ENCODE measurements at places on chromosomes 12 and 14.

- H3K27ac ChIP-seq = peak overlapping the region; percentile 97
- peak overlapping the region; percentile 98 for H3K4me3 ChIP-seq
- no peak for DNase-seq
- H3K4me1 ChIP-seq = peaks cover 26% of the 10 kb centered on the region
Observed at GRCh38 chr12:50024805-50025186, 498 bp downstream of the RACGAP1 start.

DNA sequence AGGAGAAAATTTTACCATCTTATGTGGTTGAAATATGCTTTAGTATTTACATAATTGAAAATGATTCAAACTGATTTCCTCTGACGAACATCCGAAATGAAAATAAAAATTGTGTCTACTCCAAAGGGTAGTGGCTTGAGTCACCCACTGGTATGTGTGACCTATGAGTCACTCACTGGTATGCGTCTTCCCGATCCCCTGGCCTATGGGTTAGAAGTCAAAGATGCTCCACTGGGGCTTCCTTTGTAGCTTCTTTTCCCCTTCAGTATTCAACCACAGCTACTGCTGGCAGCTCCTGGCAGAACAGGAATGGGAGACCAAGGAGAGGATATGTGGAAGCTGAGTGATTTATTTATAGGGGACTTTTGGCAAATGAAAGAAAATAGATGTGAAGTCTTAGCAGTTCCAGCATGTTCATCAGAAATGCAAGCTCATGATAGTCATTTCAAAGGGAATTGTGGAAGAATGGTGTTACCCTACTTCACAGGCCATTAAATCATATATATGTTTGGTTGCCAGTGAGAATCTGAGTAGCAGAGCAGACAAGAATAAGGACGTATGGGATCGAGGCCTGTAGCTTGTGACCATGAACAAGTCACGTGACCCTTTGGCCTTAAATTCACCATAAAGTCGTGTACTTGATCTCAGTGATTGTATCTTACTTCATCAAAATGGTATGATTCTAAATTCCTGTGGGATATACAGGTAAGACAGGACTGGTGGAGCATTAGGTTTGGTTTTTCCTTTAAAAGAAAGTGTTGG is 108.3 kb downstream of the CRADD start:
- no peaks in the 10 kb centered on the region for H3K27me3 ChIP-seq
- H3K36me3 ChIP-seq = peaks cover 6% of the 10 kb centered on the region
- no peak for DNase-seq
- peak overlapping the region; percentile 78 for H3K27ac ChIP-seq
- peaks cover 25% of the 10 kb centered on the region for H3K4me1 ChIP-seq
- no peak overlapping the region for H3K4me3 ChIP-seq

- H3K4me1 ChIP-seq = peaks cover 43% of the 10 kb centered on the region
- H3K27me3 ChIP-seq = no peaks in the 10 kb centered on the region
- H3K36me3 ChIP-seq = peaks cover 1% of the 10 kb centered on the region
Observed at GRCh38 chr12:31797230-31797872, 68.5 kb upstream of the AMN1 start.

- H3K27ac ChIP-seq = no peak overlapping the region
- no peaks in the 10 kb centered on the region for H3K36me3 ChIP-seq
- no peaks in the 10 kb centered on the region for H3K4me1 ChIP-seq
- no peak for DNase-seq
- peaks cover 52% of the 10 kb centered on the region for H3K27me3 ChIP-seq
- no peak overlapping the region for H3K4me3 ChIP-seq
Observed at GRCh38 chr12:48508987-48509386, 16.4 kb upstream of the OR8S1 start.

DNA sequence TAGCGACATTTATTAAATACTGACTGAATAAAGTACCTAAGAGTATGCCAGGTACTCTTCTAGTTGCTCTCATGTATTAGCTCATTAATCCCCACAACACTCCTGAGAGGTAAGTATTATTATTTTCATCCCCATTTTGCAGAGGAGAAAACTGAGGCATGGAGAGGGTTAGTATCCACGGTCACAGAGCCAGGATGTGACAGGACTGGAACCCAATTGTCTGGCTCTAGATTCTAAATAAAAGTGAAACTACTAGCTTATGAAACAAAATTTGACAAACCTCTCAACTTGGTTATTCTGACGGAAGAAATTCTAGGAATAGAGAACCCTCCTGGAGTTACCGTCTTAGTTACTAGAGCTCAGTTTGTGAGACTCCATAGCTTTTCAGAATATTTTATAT is 112.2 kb downstream of the CHST11 start:
- H3K27ac ChIP-seq = peak overlapping the region; percentile 80
- peaks cover 63% of the 10 kb centered on the region for H3K4me1 ChIP-seq
- H3K4me3 ChIP-seq = peak overlapping the region; percentile 68
- H3K36me3 ChIP-seq = peaks cover 6% of the 10 kb centered on the region
- no peaks in the 10 kb centered on the region for H3K27me3 ChIP-seq

DNA sequence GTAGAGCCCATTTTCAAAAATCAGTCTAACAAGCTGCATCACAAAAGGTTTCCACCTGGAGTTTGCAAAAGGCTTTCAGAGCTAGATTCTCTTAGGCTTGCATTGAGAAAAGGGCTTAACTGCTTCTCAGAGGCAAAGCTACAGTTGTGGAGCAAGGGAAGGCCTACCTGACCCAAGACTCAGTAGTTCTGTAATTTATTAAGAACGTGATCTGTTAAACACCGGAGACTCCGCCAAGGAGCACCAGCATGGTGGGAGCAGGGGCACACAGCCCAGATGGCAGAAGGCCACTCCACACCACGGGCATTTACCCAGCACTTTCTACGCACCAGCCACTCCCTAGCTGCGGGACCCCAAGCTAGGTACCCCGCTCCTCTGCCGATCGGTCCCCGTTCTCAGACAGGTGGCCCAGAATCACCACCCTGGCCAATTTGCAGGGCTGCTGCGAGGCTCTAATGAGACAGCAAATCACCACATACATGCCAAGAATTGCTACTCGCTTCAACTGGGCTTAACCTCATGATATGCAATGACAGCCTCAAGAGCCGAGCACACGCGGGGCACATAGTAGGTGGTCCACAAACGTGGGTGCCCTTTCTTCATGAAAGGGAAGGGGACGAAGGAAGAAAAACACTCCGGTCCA is 1.5 kb downstream of the ITPK1 start:
- H3K27ac ChIP-seq = no peak overlapping the region
- H3K27me3 ChIP-seq = no peaks in the 10 kb centered on the region
- peaks cover 9% of the 10 kb centered on the region for H3K36me3 ChIP-seq
- peak overlapping the region; percentile 81 for H3K4me3 ChIP-seq
- no peak for DNase-seq
- peaks cover 29% of the 10 kb centered on the region for H3K4me1 ChIP-seq

GRCh38 chr14:55913324-55914025 is 204.7 kb upstream of the PELI2 start:
- H3K27me3 ChIP-seq = peaks cover 46% of the 10 kb centered on the region
- H3K27ac ChIP-seq = no peak overlapping the region
- DNase-seq = no peak
- no peak overlapping the region for H3K4me3 ChIP-seq

DNA sequence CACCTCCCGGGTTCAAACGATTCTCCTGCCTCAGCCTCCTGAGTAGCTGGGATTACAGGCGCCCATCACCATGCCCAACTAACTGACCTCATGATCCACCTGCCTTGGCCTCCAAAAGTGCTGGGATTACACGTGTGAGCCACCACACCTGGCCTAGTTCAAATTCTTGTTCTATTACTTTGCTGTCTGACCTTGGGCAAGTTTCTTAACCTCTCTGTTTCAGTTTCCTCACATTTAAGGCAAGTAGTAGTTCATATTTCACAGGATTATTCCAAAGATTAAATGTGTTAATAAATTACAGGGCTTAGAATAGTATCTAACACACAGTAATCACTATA is 10.9 kb downstream of the RXYLT1 start:
- H3K27me3 ChIP-seq = no peaks in the 10 kb centered on the region
- H3K36me3 ChIP-seq = peaks cover 20% of the 10 kb centered on the region
- H3K4me3 ChIP-seq = no peak overlapping the region
- DNase-seq = no peak
- H3K4me1 ChIP-seq = peaks cover 9% of the 10 kb centered on the region
- H3K27ac ChIP-seq = peak overlapping the region; percentile 68

All from central memory CD8-positive, alpha-beta T cell (primary cell).